ENCODE measurements at places on chromosomes 13 and 19.

DNA sequence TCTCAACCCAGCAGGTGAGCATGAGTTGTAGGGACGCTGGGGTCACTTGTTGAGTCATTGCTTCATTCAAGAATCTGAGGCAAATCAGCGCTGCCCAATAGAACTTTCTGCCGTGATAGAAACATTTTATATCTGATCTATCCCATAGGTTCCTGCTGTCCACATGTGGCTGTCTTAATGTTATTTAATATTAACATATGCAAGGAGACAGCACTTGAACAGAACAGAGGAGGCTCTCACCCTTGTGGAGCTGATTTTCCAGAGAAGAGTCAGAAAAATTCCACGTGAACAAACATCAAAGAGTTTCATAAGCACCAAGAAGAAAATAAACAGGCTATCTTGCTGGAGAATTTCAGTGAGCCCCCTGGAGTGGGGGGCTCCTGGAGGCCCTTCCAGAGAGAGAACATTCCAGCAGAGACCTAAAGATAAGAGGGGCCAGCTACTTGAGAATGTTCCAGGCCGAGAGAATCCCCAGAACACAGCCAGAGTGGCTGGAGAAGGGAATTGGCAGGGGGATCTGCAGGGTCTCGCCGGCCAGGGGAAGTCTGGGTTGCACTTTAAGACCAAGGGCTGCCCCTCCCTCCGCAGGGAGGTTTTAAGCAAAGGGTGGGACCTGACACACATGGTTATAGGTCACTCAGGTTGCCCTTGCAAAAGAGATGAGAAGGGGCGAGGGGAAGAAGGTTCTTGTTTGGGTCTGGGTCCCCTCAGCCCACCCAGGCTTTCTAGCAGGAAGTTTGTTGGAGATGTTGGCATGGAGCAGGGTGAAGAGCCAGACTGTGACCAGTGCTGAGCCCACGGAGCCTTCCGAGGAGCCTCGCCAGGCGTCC, 135.7 kb downstream of the CRYL1 start:
- no peak for DNase-seq

- no peak for DNase-seq
These were observed 8.9 kb upstream of the ZNF787 start for GRCh38 chr19:56130006-56130405.

GRCh38 chr13:57137585-57137984, 3.1 kb upstream of the PRR20A start:
- DNase-seq, result no peak

GRCh38 chr13:36313047-36313969, 15.7 kb upstream of the CCDC169 start:
- DNase-seq, result no peak

GRCh38 chr19:9818175-9818733, 625 bp downstream of the FBXL12 start:
- DNase-seq, result no peak

GRCh38 chr13:97262058-97262457, 39.9 kb downstream of the MBNL2 start:
- no peak for DNase-seq

GRCh38 chr13:43684963-43685725, 101.6 kb downstream of the ENOX1 start:
- DNase-seq, result no peak

DNA sequence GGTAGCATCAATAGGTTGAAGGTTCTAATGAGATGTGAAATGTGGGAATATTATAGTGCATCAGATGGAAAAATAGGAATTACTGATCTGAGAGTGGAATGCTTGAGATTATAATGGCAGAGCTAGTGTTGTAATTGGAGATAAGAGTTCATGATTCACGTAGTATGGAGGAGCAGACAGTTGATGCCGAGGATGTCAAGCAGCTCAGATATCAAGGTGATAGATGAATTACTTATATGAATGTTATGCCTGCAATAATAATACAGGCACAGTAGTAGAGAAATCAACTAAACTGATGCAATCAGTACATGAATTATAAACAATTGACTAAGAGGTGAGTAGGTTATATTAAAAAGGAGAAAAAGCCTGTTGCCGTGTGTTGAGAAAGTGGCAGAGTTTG, 793.2 kb upstream of the GPC6 start:
- no peak for DNase-seq

- DNase-seq, result peak; percentile 35
These were observed 71.9 kb downstream of the DCLK1 start for GRCh38 chr13:36059321-36059720.

GRCh38 chr19:18110609-18111232, 13.1 kb downstream of the MAST3 start:
- DNase-seq, result no peak

- peak; percentile 72 for DNase-seq
These were observed 312.8 kb upstream of the PCDH20 start for GRCh38 chr13:61728471-61728870.

DNA sequence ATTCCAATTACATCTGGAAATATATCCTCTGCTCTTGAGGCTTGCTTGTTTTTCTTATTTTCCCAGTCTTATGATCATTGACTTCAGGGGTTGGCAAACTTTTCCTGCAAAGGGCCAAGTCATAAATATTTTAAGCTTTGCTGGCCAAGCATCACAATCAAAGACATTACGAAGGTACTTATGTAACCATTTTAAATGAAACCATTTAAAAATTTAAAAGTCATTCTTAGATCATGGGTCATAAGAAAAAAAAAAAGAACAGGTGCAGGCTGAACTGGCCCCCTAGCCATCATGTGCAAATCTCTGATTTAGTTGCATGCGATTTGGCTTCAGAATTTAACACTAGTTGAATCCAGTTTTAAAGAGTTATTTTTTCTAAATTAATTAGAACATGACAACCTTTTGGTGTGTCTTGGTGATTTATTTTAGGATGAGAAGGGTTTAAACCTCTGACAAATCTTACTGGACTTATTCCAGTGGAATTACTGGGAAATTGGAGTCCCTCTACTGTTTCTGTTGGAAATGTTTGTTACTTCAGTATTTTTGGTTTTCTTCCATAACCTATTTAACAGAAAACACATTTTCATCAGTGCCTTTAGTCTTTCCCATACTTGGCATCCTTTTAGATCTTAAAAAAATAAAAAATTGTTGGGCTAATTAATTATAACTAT, 148.1 kb downstream of the NHLRC3 start:
- DNase-seq, result no peak

- DNase-seq, result no peak
These were observed 586 bp downstream of the MRI1 start for GRCh38 chr19:13764821-13765394.

- no peak for DNase-seq
These were observed 19.9 kb upstream of the ARHGEF7 start for GRCh38 chr13:111095031-111095840.

- no peak for DNase-seq
These were observed 10.6 kb downstream of the NOP53 start for GRCh38 chr19:47755762-47756626.

GRCh38 chr19:50858886-50859285, 4.2 kb downstream of the KLK3 start:
- DNase-seq, result no peak

GRCh38 chr19:33440682-33441081, 67.2 kb downstream of the CEBPG start:
- no peak for DNase-seq

GRCh38 chr13:40341096-40341471, 325.4 kb downstream of the FOXO1 start:
- DNase-seq, result peak; percentile 10

GRCh38 chr13:29500386-29500785, 95.1 kb downstream of the SLC7A1 start:
- no peak for DNase-seq

- peak; percentile 20 for DNase-seq
These were observed 43.6 kb upstream of the LSM14A start for GRCh38 chr19:34128558-34129250.

GRCh38 chr13:95386370-95386769, 85.1 kb upstream of the ABCC4 start:
- DNase-seq, result no peak

DNA sequence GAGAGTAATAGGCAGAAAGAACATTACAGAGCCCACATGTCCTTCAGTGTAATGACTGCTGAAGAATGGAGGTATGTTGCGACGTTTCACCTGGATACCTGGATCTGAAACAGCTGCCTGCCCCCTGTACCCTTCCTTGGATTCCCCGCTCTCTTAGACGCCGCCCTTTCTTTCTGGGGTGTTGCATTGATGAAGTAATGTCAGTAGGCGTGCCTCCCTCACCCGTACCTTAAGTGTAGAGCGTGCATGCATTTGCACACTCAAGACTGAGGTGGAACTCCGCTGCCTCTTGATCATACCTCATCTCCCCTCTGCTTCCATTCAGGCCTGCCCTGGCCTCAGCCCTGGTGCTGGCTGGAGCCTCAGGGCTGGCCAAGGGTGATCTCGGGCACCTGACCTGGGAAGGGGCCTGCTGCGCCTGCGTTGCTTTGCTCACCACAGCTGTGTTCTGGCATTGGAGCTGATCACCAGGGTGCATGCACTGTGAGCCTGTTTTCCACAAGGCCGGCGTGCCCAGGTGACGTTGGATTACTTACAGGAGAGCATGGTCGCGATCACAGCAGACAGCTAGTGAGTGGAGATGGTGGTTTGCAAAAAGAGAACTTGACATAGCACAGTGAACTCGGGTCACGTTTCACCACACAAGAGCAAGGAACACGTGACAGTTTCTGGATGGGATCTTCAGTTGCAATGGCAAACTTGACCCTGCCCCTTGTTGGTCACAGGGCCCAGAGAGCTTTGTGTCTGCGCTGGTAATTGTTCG, 99.0 kb downstream of the ARHGEF7 start:
- DNase-seq, result no peak

GRCh38 chr13:47859165-47859564, 141.9 kb downstream of the SUCLA2 start:
- DNase-seq, result peak; percentile 86

- no peak for DNase-seq
These were observed 332.7 kb upstream of the KLF12 start for GRCh38 chr13:74466864-74467263.

DNA sequence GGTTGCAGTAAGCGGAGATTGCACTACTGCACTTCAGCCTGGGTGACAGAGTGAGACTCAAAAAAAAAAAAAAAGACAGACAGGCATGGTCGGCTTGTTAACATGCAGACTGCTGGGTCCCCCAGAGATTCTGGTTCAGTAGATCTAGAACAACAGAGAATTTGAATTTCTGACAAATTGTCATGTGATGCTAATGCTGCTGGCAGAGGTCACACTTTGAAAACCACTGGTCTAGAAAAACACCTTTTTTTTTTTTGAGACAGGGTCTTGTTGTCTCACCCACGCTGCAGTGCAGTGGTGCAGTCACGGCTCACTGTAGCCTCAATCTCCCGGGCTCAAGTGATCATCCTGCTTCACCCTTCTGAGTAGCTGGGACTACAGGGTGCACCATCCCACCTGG, 7.7 kb upstream of the LRFN3 start:
- DNase-seq, result no peak

- no peak for DNase-seq
These were observed 24.9 kb upstream of the GAS6 start for GRCh38 chr13:113888701-113889330.

- no peak for DNase-seq
These were observed 11.2 kb upstream of the PDCD2L start for GRCh38 chr19:34393031-34393430.

DNA sequence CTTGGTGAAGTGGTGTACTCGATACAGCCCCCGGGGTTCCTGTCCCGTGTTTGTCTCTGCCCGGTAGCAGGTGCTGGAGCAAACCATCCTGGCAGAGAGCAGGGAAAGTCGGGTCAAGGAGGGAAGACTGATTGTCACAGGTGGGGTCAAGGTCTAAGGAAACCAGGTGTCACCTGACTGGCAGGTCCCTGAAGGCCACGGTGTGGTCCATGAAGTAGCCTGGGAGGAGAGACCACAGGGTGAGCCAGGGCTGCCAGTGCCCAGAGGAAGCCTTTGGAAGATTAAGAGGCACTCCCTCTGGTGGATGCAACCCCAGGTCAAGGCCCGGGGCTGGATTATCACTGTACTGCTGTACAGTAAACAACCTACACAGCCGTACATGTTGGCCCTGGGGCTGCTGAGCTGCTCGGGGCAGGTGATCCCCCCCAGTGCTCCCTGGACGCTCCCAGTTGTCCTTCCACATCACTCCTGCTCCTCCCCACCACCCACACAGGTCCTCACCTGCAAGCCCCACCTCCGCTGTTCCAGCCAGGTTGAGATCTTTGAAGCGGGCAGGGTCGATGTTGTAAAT, 6.0 kb upstream of the CCER2 start:
- no peak for DNase-seq

GRCh38 chr13:114151565-114152284, 19.3 kb upstream of the RASA3 start:
- DNase-seq, result no peak

DNA sequence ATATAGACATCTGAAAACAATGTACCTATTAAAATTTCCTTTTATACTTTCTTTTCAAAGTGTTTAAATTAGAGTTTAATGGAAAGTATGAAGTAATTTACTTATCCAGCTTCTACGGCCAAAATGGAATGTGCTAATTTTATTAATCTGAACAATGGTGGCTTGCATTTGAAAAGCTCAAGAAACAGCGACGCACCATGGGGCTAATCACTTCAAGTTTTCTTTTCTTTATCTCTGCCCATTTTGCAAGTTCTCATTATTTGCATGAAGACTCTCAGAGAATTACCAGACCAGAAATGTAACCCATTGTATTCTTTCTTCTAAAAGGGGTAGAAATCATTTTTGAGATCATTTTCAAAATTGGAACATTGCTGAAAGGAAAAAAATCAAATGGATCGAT, 204.0 kb upstream of the STARD13 start:
- DNase-seq, result no peak

DNA sequence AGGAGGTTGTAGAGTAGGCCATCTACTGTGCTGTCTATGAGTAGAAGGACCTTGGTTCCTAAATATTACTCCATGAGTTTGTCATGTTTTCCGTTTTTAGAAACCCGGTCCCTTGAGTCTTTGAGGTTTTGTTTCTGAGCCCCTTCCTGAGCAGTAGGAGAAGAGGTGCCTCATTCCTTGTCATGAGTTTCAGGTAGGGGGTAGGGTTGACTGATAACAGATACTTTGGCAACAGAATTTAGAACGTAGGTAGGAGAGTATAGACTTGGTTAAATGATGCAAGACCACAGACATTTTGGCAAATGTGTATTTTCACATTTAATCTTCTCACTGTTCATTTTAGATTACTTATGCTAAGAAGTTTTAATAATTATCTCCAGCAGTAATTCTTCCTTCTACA, 24.6 kb downstream of the LMO7 start:
- no peak for DNase-seq

DNA sequence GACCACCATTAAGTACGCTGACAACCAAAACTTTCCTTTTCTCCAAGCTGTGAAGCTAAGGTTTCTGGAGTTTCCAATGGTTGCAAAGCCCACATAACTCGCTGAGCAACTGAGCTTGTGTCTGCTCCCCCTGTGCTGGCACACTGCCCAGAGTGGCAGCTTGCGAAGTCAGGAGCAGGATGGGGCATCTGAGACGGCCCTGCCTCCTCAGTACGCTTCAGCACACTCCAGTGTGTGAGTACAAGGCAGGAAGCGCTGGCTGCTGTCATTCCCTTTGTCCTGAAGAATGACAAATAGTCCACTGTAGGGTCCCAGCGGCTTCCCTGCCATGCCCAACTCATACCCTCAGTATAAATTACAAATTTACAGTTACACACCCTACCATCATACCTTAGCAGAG, 51.5 kb downstream of the SKA3 start:
- peak; percentile 67 for DNase-seq

All from fibroblast of upper back skin (primary cell).